Mammary epithelial cell (primary cell): ENCODE measurements at places on chromosomes 1 and 21.

- DNase-seq: no peak
These were observed 2.3 kb downstream of the SLC37A1 start for GRCh38 chr21:42515708-42516502.

DNA sequence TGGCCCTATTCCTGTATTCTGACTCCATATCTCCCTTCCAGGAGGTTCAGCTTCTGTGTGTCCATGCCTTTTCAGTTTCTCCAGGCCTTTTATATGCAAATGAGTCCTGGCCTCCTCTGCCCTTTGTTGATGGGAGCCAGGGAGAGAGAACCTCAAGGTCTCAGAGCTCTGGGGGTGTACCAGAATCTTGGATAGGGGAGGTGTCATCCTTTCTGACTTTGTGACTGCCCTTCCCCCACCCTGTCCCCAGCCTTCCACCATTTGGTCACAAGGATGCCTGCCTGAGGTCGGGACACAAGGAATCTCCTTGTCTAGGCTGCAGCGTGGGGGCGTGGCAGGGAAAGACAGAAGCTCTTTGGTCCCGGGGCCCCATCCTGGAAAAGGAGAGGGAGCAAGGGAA is 18.6 kb downstream of the LURAP1 start:
- DNase-seq: no peak

GRCh38 chr1:33032126-33032869 is 4.4 kb downstream of the AK2 start:
- no peak for DNase-seq

DNA sequence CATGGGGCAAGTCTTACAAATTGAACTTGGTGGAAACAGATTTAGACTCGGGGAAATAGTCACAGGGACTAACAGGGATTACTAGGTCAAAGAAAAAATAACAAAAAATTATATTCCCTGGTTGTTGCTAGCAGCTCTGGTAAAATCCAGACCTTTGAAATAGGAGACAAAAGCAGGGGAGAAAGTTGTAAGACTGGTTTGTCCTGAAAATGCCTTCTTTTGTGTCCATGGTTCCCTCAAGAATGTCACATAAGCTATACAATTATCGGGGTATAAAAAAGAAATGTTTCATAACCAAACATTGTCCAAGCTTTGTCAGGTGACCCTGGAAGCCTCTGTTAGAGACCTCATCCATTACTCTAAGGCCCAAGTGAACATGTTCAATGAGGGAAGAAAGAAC is 33.1 kb downstream of the KIAA0319L start:
- DNase-seq: no peak

DNA sequence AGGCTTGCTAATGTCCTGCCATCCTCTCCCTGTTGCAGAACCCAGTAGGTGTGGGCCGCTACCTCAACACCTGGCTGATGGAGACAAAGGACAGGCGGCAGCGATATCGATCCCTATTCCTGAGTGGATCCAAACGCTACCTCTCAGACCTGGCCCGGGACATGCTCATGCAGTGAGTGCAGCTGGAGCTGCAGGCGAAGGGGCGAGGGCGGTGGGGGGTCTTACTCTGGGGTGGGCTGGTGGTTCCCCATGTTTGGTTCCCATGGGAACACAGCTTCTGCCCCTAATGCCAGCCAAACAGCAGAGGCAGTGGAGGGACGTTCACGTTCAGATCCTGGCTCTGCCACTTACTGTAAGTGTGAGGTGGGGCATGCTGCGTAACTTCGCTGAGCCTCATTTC is 15.8 kb upstream of the TTC22 start:
- DNase-seq: no peak

DNA sequence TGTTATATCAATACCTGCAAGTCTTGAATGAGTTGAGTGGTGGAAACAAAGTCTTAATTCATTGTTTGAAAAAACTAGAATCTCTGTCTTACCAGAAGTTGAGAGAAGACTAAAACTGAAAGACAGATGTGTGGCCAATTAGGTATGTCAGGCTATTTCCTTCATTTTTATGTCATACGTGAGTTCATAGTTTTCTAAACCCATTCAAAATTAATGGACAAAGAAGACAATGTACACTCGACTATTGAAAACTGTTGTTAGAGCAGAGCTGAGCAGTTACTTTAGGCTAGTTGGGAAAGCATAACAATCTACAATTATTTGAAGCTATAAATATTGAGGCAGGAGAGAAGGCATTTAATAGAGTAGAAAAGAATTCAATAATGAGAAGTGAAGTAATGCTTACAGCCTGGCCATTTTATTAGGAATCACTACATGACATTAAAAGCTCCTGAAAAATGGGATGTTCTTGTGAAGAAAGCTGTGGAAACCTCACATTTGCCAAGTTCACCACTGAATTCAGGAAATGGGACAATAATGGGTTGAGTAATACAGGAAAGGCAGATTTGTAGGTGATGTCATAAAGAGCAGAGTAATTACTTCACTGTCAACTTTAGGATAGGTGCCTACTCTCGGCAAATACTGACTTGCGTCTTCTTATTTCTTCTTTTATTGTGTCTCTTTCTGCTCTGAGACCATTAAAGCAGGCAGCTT is 204.4 kb downstream of the PLA2G4A start:
- no peak for DNase-seq

DNA sequence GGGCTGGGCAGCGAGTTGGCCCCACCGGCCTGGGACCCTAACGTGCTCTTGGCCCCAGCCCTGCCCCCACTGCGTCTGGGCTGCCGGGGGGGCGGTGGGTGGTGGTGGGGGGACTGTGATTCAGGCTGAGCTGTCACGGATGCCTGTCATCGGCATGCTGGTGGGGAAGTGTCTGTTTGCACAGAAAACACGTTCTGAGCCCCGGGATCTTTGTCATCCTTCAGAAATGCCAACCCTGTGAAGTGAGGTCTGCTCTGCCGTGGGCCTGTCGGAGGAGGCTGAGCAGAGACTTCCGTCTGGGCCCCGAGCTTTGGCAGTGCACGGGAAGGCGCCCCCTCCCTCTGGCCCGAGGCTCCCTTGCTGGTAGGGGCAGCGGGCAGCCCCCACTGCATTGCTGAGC is 24.3 kb upstream of the PLCH2 start:
- peak; percentile 79 for DNase-seq

GRCh38 chr1:93447481-93448291 is at the start of gene FNBP1L:
Gene FNBP1L, plus strand, starts transcription at chr1:93448118. Its CDS starts 164 bp downstream, at chr1:93448282.
- DNase-seq: peak; percentile 73
